ENCODE measurements at places on chromosomes 2 and 18. TPM values are rescaled to one million over a fixed set of nuclear protein-coding genes. Genes with fewer than 3 reads are reported as not detected.

GRCh38 chr2:24336811-24337210 lies 23.5 kb downstream of the ITSN2 start:
- no peak for DNase-seq

DNA sequence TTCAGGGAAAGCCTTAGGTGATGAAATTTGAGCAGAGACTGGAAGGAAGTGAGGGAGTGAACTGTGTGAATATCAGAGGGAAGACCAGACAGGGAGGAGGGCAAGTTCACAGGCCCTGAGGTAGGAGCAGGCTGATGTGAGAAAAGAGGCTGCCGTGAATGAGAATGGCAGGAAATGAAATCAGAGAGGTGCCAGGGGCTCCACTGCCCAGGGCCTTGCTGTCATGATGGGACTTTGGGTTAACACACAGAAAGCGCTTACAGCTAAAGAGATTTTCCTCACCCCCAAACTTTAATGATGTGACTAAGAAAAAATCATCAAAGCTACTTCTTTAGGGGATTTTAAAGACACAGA lies 53.8 kb downstream of the MARCHF4 start:
- no peak for DNase-seq

DNA sequence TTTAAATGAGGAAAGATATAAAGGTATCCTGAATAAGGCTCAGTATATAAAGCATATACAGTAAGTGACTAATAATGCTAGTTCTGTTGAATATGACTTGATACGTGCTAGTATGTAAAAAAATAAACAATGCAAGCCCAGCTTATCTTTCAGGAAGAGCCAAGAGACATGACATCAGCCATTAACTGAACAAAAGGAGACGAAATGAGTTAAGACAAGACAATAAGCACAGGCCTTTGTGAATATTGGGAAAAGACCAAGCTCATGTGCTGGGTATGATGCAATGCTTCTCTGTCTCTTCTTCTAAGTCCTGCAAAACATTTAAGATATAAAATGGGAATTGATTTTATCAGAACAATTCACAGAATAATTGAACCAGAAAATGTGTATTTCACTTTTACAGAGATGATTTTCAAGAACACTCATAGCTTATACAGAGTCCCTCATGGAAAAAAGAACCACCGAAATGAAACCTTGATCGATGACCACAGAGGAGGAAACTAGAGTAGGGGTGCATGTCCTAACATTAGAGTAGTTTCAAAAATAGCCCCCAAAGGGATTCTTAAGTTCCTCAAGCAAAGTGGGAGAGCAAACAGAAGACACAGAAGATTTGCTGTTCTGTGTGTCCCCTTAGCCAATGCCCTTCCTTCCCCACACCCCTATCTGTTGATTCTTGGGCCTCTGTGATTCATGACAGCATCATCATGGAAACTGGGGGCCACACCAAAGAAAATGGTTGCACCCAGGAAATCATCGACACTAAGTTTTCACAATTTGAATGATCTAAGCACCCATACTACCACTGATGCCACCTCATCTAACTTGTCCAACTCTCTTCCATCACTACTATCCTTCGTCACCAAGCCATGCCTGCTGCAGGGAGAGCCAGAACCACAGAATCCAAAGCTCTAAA lies 68.0 kb upstream of the CRIM1 start:
- DNase-seq, result no peak

DNA sequence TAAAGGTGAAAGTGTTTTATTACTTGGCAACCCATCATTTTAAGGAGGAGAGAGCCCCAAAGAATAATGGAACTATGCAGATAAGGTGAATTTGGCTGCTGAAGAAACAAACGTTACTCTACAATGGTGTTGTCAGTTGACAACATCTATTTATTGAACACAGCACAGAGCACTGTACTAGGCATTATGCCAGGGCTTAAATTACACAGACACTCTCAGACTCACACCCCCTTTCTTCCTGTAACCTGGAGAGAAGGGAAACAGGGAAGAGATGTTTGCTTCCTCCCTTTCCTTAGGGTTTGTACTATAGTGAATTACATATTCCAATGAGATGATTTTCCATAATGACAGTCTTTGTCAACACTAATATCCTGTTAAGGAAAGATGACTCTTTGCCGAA lies 94.0 kb upstream of the ATP5MC3 start:
- no peak for DNase-seq

GRCh38 chr2:238439917-238440316 lies 13.2 kb downstream of the ASB1 start:
- DNase-seq, result no peak

PELI1 gene
- 18.5 TPM for total RNA-seq

All from upper lobe of left lung (tissue), 6 donors.